ENCODE measurements at places on chromosomes 5 and 9.

GRCh38 chr9:6780690-6781089 is 22.9 kb downstream of the KDM4C start:
- no peak for DNase-seq

DNA sequence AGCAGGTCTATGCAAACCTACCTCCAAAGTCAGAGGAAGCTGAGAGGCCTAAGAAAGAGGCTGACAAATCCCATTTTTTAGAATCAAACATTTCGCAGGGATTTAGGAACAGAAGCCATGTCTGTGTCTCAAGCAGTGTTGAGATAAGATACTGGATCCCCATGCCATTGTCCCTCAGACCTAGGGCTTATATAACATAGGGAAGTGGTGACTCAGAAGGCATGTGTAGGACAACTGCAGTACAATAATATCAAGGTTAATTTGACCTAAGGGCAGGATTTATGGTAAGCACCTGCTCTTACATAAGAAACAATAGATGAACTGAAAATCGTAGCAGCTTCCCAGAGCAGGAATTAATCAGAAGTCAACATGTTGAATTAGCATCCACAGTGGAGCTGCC is 459.4 kb downstream of the ANXA1 start:
- DNase-seq: no peak

- no peak for DNase-seq
Measured at GRCh38 chr5:100706776-100707175, 171.6 kb downstream of the FAM174A start.

- DNase-seq: no peak
Measured at GRCh38 chr5:154686490-154686889, 68.7 kb upstream of the LARP1 start.

DNA sequence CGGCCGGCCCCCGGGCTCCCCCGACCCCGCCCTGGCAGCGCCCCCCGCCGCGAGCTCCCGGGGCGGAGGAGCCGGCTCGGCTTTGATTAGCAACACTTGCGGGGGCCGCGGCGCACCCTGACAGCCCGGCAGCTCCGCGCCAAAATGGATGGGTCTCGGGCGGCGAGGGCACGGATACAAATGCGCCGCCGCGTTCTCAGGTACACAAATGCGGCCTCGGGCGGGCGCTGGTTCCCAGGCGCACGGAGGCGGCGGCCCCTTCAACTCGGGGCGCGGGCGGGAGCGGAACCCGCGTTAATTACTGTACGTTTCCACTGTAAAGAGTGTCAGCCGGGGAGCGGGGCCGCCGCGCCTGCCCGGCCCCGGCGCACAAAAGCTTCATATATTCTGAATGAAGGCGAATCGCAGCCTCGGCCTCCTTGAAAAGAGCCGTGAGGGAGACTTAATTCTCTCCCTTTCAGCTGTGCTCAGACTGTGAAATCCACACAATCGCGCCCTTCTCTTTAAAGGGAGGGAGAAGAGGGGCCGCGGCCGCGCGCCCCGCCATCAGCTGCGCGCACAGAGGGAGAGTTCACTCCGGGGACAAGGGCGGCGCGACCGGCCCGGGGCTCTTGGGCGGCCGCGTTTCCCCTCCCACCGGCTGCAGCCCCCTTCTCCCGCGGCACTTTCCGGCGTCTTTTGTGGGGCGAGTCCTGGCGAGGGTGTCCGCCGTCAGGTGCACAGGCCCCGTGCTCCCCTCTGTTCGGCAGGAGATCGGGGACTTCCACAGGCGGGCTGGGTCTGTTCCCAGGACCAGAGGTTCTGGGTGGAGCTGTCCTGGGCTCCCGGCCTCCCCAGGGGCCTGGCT is 27.0 kb downstream of the MSX2 start:
- DNase-seq: no peak

GRCh38 chr5:1652873-1653697 is 129.3 kb upstream of the LPCAT1 start:
- no peak for DNase-seq

DNA sequence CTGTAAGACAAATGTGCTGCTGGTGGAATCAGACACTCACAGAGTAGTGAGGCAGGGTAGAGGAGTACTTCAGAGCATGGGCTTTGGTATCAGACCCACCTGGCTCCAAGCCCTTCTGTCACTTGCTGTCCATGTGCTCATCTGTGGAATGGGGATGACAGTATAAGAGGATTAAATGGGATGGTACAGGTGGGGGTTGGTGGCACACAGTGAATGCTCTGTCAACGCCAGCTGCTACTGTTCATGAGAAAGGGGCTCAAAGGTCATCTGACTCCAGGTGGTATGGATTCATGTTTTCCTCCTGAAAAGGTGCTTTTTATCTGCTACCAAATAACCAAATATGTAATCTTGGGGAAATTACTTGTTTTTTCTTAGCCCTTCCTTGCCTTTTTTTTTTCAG is 23.0 kb upstream of the PPARGC1B start:
- DNase-seq: no peak

All from GM12878 (cell line).